Lung microvascular endothelial cell (primary cell): ENCODE measurements at places on chromosomes 12 and 14.

DNA sequence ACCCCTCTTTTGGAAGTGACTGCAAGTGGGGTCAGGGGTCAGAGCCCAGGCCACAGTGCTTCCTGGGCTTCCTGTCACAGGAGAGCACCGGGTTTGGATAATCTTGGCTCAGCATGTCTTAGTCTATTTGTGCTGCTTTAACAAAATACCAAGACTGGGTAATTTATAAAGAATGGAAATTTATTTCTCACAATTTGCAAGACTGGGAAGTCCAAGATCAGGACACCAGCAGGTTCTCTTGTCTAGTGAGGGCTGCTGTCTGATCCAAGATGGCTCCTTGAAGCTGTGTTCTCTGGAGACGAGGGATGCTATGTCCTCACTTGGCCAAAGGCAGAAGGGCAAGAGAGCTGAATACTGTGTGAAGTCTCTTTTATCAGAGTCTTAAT, 74.1 kb downstream of the RIN3 start:
- no peak for DNase-seq

DNA sequence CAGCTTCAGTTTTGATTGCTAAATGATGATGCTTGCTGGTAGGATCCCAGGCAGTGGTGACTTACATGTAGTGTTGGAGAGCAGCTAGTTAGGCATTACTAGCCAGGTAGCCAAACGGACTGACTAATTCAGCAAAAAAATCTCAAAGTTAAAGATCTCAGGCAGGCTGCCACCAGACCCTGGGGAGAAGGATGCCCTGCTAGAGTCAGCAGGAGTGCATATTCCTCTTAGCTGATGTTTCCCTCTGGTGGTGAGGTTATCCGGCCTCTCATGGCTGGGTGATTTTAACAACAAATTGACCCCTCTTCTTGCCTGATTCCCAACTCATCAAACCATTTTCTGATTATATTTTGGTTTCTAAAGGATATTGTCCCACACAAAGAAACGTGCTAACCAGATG, 2.8 kb downstream of the EFS start:
- DNase-seq = no peak

DNA sequence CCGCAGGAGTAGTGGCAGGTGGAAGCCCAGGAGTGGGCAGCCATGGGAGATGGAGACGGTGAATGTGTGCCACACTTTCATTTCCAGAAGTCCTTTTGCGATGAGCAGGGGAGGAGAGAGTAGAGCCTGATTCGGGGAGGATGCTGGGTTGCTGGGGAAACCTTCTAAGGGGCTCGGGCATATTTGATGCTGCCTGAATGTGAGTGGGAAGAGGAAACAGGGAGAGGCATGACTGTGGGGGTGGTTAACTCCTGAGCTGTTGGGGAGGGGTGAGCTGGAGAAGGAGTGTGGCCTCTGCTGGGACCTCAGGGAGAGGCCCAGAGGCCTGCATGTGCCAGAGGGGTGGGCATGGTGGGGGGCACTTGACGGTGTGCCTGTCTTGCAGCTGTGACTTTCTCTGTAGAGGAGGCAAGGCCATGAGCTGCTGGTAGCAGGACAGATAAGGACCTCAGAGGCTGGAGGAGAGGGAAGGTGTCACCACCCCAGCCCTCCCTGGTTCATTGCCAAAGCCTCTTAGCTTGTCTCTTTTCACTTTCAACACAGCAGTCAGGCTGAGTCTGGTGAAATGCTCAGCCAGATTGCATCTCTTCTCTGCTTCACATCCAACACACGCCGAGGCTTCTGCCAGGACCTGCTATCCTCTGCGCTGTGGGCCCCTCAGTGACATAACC, 11.4 kb downstream of the GLT1D1 start:
- no peak for DNase-seq

DNA sequence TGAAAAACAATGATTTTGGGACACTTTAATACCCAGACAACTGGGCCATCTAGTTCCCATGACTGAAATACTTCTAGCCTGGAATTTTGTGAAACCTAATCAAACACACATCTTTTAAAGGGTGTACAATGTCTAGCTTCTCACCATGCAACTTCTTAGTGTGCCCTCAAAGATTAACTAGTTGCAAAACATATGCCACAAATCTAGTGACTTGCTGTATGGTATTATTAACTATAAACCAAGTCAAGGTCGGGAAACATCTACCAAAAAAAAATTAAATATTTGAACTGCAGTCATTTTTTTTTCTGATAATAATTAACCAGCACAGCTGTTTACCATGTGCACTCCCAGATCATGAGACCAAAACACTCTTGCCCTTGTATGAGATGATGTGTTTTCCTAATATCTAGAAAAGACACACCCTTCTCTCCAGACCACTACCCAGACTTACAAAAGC, 171.8 kb upstream of the FOXN3 start:
- DNase-seq = no peak

- DNase-seq = no peak
Observed at GRCh38 chr14:76375484-76375883, 453 bp upstream of the ESRRB start.

- no peak for DNase-seq
Observed at GRCh38 chr12:79560225-79560889, 130.4 kb downstream of the PAWR start.

- DNase-seq = no peak
Observed at GRCh38 chr12:129335773-129336172, 482.5 kb downstream of the GLT1D1 start.

DNA sequence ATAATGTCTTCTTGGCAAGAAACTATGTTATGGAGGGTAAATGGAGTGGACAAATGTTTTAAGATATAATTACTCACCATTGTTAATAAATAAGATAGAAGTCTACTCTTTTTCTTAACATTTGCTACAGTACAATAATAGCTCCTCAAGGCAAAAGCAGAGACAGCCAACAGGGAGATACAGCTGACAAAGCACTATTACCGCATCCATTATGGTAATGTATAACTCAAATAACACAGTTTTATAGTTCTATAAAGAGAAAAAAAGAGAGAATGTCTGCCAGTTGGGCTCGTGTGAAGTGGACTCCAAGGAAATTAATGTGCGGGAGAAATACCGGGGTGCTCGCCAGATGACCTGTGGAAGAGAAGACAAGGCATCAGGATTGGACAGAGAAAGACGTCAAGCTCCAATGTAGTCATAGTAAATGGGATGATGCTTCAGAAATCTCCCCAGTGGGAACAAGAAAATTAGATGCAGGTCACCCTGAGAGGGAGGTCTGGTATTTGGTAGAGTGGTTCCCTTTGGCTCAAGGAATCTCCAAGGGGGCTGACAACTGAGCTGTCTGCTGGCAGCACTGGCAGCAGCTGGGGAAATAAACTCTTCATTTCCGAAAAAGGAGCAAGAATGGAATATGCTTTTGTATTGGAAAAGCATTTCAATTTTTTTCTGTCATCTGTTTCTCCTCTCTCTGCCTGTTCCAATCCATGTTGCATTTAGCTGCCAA, 343.9 kb downstream of the LRFN5 start:
- DNase-seq = no peak

GRCh38 chr12:95859344-95859816, 628 bp downstream of the SNRPF start:
- DNase-seq = peak; percentile 42

GRCh38 chr14:57057803-57058202, 210.9 kb downstream of the EXOC5 start:
- no peak for DNase-seq

- DNase-seq = no peak
Observed at GRCh38 chr14:74195623-74196022, 43.6 kb upstream of the VSX2 start.

DNA sequence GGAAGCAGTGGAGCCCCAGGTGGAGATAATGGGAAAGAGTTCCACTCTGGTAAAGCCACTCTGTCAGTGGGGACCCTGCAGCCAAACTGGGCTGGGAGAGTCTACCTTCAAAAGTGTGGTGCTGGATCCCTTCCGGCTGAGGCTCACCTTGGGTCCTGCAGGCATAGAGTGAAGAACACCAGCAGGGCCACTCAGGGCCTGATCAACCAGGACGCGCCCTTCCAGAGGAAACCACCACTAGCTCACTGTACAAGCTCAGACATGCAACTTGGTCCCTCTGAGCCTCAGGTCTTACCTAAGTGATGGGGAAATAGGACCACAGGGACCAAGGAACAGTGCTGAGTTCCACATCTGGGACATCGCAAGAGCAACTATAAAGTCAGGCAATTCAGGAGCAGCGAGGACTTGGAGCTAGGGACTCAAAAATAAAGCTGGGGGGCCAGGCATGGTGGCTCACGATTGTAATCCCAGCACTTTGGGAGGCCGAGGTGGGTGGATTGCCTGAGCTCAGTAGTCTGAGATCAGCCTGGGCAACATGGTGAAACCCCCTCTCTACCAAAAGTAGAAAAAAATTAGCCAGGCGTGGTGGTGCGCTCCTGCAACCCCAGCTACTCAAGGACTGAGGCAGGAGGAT, 5.9 kb upstream of the PRPH start:
- DNase-seq = no peak
